ENCODE measurements at places on chromosomes 4 and X.

DNA sequence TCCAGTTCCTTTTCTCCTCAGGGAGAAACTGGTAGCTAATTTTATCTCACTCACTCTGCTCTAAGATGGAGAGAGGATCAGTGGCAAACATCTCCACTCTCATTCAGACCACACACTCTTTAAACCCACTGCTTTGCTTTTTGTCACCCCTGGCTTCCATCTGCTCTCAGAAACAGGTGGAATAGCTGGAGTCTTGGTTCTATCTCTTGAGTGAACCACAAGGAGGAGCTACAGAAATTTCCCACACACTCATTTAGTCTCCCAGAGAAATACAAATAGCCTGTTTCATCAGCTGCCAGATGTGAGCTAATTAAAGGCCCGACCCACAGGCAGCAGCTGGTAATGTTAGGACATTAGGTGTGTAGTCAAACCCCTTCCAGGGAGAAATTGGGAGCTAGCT lies 96.6 kb downstream of the STPG2 start:
- DNase-seq, result no peak

GRCh38 chr4:19259920-19260319 lies 991.8 kb upstream of the SLIT2 start:
- no peak for DNase-seq

- DNase-seq, result no peak
These were observed 98.7 kb downstream of the SORBS2 start for GRCh38 chr4:185713272-185713671.

DNA sequence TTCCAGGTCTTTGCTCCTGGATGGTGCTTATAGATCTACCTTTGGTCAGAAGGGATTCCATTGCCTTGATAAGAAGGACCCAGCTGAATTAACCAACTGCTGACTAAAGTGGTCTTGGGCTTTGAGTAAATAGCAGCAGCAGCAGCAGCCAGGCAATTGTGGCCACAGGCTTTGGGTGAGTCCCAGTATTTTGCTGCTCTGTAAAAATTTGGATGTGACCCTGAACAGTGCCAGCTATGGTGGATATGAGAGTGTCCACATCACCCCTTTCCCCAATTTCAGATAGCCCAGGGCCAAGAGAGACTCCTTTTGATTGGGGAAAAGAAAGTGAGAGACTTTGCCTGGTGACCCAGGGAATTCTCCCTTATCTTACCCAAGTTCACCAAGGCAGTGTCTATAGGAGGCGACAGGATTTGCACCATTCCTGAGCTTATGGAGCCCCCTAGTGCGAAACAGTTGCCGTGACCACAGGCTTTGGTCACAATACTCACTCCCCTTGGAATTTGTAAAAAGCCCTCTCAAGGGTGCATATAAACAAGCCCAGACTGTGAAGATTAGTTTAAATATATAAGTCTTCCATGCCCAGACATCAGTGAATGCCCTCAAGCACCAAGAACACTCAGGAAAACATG lies 518.0 kb downstream of the TMA16 start:
- DNase-seq, result peak; percentile 13
